Left hindlimb (tissue), 1 donor: ENCODE measurements at places on chromosomes 1 and 21.

- no peak for DNase-seq
These were observed 37.6 kb downstream of the MCOLN2 start for GRCh38 chr1:84959294-84959693.

DNA sequence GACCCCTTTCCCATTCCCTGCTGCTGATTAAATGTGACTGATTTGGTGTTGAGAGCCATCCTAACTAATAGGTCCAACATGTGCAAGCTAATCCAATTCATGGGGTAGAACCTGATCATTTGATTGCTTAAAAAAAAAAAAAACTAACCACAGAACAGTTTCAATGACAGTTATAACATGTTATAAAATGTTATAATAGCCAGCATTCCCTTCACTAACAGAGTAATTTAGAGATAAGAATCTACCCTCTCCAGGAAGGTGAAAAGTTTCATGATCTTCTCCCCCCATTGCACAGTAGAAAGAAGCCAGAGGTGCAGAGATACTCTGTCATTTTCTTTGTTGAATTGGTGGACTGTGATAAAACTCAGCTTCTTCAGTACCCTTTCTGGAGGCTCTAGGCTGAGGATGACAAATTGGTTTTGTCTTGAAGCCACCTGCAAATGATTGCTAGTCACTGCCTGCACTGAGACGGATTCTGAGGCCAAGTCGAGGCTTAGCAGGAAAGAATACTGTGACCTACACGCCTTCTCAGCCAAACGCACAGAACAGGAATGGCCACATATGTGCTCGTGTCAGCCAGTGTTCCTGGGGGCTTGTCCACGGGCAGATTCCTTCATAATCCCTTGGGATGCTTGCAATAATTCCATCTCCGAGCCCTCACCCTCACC lies 215.7 kb upstream of the IRF2BP2 start:
- DNase-seq: no peak

- DNase-seq: no peak
These were observed 70.0 kb upstream of the MAGI3 start for GRCh38 chr1:113320272-113320671.

DNA sequence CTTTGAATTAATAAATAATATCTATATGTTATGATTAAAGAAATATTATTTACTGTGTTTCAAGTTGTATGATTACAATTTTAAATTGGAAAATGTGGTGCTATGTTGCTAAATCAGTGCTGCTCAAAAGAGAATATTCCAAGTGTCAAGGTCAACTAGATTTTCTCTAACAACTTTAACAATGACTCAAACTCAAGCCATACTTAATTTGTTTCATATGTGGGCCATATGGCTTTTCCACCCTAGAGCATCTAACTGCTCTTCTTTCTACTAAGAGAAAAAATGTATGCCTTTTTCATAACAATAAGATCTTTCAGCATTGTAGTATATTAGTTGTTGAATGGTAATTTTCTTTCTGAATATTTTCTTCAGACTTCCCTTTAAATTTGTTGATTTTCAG lies 8.3 kb upstream of the SYT14 start:
- no peak for DNase-seq

- DNase-seq: no peak
These were observed 144.5 kb upstream of the SMYD2 start for GRCh38 chr1:214136324-214136919.

- DNase-seq: no peak
These were observed 135.0 kb downstream of the DHRS3 start for GRCh38 chr1:12482988-12483387.

DNA sequence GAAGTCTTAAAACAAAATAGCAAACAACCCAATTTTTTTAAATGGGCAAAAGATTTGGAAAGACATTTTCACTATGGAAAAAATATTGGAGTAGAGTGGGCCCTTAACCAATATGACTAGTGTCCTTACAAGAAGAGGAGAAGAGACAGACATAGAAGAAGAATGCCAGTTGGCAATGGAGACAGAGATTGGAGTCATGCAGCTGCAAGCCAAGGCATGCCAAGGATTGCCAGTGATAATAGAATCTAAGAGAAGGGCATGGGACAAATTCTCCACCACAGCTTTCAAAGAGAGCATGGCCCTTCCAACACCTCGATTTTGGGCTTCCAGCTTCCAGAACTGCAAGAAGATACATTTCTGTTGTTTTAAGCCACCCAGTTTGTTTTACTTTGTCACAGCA lies 92.7 kb downstream of the RGS2 start:
- no peak for DNase-seq

DNA sequence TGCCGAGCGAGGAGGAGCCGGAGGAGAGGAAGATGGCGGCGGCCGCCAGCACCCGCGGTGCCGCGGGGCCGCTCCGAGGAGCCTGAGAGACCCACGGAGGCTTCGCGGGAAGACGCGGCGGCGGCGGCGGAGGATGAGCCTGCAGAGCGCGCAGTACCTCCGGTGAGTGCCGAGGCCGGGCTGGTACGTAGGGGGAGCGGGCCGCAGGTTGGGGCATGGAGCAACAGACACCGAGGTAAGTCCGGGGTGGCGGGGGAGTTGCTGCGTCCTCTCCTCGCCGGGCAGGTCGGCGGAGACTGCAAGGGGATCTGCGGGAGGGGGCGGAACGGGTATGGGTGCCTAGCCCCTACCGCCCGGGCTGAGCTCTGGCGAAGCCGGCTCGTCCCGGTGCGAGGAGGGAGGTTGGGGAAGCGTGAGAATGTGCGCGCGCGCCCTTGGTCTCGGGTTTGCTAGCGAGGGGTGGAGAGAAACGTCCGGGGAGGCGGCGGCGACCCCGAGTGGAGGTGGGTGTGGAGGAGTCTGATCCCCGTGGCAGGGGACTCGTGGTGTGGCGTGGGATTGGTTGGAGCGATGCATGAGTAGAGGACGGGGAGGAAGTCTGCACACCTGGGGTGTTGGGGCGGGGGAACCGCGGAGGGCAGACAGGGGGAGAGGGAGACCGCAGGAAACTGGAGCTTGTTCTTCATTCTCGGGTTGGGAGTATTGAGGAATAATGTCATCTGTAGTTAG lies at the start of gene SMG7:
SMG7 (plus strand) TSS at position 12 of the 729 bp plus-strand sequence; CDS start at position 134, 122 bp downstream.
- DNase-seq: peak; percentile 70

DNA sequence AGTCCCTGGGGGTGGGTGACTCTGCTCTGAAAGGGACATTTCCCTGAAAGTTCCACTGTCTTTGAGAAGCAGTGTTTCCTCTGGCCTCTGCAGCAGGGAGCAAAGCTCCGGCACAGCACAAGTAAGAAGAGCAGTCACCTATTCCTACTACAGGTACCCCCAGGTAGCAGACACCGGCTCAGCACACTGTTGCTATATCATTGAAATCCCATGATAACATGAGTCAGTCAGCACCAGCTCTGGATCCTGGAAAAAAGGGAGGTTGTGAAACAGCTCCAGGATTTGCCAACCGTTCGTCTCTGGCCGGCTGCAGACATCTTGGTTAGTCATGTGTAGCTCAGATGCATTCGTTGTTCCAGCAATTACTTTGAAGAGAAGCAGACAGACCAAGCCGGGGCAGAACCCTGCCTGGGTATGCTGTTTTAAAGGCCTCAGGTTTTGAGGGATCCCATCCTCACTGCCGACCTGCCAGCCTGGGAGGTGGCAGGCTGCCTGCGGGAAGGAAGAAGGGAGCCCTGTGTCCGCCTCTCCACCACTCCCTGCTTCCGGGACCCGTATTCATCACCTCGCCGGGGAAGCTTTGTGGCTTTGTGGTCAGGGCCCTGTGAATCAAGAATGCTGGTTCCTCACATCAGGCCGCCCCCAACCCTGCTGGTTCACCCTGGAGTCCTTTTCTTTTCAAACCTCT lies 139.2 kb downstream of the CLIC6 start:
- no peak for DNase-seq

- no peak for DNase-seq
These were observed 49.8 kb downstream of the BCAR3 start for GRCh38 chr1:93631626-93632365.

DNA sequence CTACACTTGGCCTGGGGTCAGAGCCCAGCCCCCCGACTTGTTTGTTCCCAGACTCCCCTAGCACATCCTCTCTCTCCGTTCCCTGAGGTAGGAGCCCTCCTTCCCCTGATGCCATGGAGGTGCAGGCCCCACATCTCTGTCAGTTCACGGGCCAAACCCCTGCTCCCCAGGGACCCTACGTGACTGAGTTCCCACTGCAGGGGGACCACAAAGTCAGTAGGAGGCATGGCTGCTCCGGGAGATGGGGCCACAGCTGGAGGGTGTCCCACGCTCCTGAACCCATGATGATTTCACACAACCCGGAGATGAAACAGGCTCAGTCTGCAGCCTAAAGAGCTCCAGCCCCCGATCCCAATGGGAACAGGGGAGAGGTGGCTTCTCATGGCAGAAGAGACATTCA lies 272.2 kb downstream of the NPHP4 start:
- DNase-seq: no peak

DNA sequence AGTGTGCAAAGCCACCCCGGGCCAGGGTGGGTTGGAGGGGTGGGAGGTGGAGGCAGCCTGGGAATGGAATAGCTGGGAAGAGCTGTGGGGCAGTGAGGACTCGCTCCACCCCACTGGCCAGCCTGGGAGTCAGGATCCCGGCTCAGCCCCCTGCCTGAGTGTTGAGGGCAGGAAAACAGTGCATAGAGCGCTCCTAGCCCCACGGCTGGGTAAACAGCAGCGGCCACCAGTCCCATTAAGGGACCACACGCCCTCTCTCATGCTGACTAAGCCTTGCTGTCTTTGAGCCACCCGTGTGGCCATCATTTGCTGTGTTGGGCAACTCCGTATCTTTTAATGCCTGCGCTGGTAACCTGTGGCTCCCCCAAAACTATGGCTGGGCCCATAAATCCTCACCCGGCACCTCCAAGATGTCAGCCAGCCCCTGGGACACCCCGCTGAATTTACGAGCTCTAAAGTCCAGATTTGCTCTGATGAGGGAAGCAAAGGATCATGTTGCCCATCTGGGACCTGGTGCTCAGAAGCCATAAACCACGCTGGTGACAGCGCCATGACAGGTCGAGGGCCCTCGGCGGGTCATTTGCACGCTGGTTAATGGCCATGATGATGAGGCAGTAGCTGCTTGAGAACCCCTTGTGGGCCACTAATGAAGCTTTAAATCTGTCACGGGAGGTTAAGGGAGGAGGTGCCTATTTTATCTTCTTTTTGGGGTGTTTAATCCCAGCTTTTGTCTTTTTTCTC lies 34.9 kb downstream of the SYF2 start:
- no peak for DNase-seq

GRCh38 chr1:222064388-222065211 lies 322.7 kb upstream of the DUSP10 start:
- no peak for DNase-seq

- DNase-seq: no peak
These were observed 170.3 kb downstream of the VPS13D start for GRCh38 chr1:12400027-12400693.
